Activated CD4-positive, alpha-beta T cell treated with anti-CD3 and anti-CD28 coated beads, Interleukin-2, amount 50 U/mL, for 4 hours (primary cell): ENCODE measurements at places on chromosomes 2 and 18.

GRCh38 chr2:209663139-209663538 is 108.5 kb upstream of the UNC80 start:
- DNase-seq, result no peak

DNA sequence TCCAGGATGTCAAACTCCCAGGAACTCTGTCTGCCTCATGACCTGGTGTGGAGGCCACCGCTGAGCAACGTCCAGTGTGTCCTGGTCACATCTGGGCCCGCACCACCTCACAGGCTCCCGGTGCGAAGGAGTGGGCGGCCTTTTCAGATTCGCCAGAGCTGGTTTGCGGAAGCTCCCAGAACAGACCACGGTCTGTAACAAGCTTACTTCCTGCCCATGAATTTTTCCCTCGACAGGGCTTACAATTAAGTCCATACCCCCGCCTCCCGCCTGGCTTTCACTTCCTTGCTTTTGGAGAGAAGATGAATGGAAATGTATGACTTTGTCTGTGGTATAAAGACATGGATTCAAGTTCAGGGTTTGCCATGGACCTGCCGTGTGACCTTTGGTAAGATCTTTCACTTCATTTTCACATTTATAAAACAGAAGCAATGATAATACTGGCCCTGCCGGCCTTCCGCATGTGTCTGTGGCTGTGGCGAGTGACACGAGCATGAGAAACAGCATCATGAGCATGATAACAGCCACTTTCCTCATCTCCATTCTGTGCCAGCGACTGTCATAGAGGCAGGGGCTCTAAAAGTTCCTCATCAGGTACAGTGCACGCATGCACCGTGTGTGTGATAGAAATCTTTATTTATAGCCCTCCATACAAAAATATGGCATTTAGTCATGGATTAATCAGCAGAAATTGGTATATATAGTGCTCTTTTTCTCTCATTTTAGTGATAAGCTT is 31.0 kb upstream of the KCNF1 start:
- DNase-seq, result no peak

DNA sequence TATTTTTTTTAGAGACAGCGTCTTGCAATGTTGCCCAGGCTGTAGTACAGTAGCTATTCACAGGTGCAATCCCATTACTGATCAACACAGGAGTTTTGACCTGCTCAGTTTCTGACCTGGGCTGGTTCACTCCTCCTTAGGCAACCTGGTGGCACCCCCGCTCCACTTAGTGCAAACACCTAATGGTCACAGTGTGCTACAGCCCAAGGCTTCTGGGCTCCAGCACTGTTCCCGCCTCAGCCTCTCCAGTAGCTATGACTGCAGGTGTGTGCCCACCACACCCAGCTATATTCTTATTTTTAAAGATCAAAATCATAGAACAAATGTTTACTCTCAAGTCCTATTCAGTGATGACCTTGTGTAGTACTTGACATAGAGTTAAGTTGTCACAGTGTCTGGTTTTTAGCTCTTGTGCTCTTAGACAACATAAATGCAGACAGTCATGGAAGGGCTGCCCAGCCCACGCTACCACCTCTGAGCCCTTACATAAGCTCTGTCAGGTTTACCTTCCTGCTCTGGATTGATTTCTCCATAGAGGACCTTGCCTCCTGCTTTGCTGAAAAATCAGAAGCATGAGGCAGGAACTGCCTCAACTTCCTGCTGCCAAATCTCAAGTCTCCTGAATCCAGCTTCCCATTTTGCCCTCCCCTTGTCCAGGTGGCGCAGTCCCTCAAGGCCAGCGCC is 82.2 kb upstream of the SLC1A4 start:
- DNase-seq, result no peak

DNA sequence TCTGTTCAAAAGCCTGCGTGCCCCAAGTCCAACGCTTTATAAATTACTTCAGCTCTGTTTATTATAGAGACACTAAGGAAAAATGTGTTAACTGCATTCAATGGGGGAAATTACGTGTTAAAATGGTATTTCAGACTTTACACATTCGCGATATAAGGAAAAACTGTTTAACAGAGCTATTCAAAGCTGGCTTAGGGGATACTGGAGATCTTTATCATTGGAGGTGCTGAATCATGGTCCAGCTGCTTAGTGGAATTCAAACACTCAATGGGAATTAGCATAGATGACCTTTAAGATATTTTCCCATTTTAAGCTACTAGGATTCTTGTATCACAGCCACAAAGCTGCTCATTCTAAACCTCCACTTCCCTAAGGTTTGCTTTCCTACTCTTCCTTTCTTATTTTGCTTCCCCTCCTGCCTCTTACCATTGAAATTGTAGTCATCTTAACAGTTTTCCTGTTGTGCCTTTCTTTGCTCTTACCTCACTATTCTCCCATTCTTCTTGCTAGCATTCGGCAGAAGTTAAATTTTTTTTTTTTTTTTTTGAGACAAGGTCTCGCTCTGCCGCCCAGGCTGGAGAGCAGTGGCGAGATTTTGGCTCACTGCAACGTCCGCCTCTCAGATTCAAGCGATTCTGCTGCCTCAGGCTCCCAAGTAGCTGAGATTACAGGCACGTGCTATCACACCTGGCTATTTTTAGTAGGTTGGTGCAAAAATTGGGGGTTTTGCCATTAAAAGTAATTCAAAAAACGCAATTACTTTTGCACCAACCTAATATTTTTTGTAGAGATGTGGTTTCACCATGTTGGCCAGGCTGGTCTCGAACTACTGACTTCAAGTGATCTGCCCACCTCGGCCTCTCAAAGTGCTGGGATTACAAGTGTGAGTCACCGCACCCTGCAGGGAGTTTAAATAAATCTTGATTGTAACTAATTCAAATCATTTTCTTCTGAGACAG is 6.5 kb downstream of the SULT6B1 start:
- no peak for DNase-seq

DNA sequence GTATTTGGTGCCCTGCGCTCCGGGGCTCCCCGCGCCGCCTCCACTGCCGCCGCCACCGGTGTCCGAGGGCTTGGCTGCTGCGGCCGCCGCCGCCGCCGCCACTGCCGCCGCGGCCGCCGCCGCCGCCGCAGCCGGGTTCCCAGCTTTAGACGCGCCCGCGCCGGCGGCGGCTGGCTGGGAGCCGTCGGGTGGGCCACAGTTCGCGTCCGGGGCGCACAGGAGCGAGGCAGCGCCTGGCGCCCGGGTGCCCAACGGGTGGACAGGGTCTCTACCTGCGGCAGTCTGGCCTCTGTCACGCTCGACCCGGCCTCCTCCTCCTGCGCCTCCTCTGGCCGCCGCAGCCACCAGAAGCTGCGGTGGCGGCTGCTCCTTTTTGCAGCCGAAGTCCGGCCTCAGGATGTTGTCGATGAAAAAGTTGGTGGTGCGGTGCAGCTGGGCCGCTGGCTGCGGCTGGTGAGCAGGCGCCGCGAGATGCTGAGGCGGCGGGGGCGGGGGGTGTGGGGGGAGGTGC is 951 bp downstream of the EN1 start:
- DNase-seq, result no peak

- DNase-seq, result no peak
Observed at GRCh38 chr2:160028431-160029269, 33.8 kb downstream of the PLA2R1 start.

- no peak for DNase-seq
Observed at GRCh38 chr18:13179566-13180113, 38.9 kb upstream of the LDLRAD4 start.

- DNase-seq, result no peak
Observed at GRCh38 chr2:200177971-200178911, 128.3 kb upstream of the SPATS2L start.

DNA sequence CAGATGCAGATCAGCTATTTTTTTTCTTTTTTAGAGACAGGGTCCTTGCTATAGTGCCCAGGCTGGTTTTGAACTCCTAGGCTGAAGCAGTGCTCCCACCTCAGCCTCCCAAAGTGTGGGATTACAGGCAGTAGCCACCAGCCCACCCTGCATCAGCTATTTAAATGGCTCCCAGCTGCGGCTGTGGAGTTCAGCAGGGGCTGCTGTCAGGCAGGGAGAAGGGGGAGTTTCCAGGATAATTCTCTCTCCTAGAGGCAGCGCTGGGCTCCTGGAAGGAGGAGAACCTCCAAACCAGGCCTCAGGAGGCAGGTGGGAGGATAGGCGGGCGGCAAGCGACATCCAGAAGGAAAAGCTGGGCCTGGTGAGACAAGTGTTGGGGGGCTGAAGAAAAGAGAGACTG is 65.7 kb downstream of the ACTR2 start:
- DNase-seq, result no peak

- no peak for DNase-seq
Observed at GRCh38 chr2:127811397-127812321, 688 bp upstream of the WDR33 start.

DNA sequence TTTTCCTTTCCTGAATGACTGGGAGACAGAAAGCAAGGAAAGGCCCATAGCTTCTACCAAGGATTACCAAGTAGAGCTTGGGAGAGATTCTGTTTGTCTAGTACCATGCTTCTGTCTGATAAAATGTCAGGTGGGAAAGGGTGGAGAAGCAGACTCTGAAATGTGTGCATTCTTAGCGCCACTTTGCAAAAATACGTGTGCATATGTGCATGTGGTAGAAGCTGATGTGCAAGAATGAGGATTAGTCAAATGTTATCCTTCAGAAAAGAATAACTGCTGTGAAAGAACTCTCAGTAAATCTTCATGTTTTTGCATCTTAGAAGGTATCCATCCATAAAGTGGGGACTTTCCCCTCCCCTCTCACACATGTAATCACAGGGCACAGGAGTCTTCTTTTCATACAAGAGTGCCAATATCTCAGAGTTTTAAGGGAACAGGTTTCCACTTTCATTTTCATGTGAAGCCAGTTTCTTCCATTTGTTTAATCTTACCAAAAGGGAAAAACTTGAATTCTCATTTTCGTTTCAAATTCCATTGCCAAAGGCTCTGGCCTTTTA is 15.4 kb upstream of the DGKD start:
- no peak for DNase-seq
